Panc1 (cell line): ENCODE measurements at places on chromosomes 6 and 20. TPM values are rescaled to one million over a fixed set of nuclear protein-coding genes. Genes with fewer than 3 reads are reported as not detected.

The TMEM244 gene
- not detected for total RNA-seq

The HLA-G gene
- total RNA-seq, result 0.62 TPM

The SLC26A8 gene
- not detected for total RNA-seq

The MAP7 gene
- total RNA-seq, result 1.8 TPM

The HCRTR2 gene
- not detected for total RNA-seq

The IYD gene
- 0.03 TPM for total RNA-seq

The EYS gene
- not detected for total RNA-seq

The BACH2 gene
- 1.6 TPM for total RNA-seq

The EBF4 gene
- total RNA-seq, result 6.8 TPM

The RCAN2 gene
- 0.05 TPM for total RNA-seq

GRCh38 chr6:131997429-131998153 is 46.4 kb upstream of the CCN2 start:
- H3K36me3 ChIP-seq, result no peaks in the 10 kb centered on the region
- H3K4me3 ChIP-seq, result no peak overlapping the region
- no peak for DNase-seq
- no peaks in the 10 kb centered on the region for H3K4me1 ChIP-seq
- no peak overlapping the region for H3K27ac ChIP-seq

DNA sequence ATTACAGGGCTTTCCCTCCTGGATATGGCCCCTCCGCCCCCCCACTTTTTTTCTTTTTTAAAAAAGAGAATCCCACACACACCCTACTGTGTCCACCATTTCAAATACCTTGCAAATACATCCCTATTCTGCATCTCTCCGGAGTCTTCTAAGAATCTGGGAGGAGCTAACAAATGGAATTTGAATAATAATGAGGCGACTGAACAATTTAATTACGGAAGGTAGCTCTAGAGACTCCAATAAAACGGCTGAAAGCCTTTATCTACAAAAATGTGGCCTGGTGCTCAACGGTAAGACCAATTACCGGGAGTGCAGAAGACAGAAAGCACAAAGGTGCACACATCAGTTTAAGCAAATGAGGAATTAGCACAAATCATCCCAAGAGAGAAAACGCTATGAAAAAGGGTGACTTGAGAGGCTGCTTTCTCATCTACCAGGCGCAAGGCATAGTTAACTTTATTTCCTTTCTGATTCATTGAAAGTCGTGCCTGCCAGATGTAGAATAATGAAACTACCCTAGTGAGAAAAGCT is 1.8 kb downstream of the RRAGD start:
- H3K36me3 ChIP-seq, result no peaks in the 10 kb centered on the region
- DNase-seq, result no peak

DNA sequence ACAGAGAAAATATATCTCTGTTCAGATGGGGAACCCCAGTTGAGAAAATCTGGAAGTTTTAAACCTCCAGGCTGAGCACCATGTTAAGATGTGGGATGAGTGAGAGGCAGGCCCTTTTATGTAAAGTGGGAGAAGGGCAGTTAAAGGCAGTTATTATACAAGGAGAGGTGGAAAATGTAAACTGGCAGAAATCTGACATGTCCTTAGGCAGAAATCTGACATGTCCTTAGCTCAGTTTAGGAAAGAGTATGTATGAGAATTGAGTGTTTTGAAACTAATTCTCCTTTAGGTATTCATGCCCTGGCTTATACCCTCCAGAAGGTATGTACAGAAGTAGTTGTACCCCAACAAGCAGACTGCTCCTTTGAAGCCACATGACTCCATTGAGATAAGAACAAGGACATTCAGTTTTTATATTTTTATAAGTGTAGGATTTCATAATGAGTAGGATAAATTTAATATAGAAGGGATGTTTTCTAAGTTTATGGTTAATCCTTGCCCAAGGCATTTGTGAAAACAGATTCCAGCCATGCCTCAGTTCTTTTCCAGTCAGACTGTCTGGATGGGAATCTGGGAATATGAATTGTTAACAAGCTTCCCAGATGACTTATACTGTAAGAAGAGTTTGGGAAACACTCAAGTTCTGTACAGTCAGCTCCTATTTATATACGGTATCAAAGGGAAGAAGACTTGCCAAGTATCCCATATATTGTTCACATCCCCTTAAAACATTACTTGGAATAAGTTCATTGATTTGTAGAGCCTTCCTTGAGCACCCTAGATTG is 87.7 kb downstream of the SCAND1 start:
- no peak overlapping the region for H3K4me3 ChIP-seq
- no peak for DNase-seq
- no peaks in the 10 kb centered on the region for H3K27me3 ChIP-seq

- H3K4me1 ChIP-seq, result no peaks in the 10 kb centered on the region
- H3K27ac ChIP-seq, result no peak overlapping the region
- H3K4me3 ChIP-seq, result no peak overlapping the region
- H3K36me3 ChIP-seq, result no peaks in the 10 kb centered on the region
- no peaks in the 10 kb centered on the region for H3K27me3 ChIP-seq
These were observed 28.9 kb downstream of the NDRG3 start for GRCh38 chr20:36717021-36717420.

- no peak for DNase-seq
- H3K4me3 ChIP-seq, result no peak overlapping the region
- no peaks in the 10 kb centered on the region for H3K36me3 ChIP-seq
- no peaks in the 10 kb centered on the region for H3K27me3 ChIP-seq
- no peak overlapping the region for H3K27ac ChIP-seq
These were observed 447.9 kb downstream of the TFAP2B start for GRCh38 chr6:51266604-51267003.

- no peak overlapping the region for H3K4me3 ChIP-seq
- H3K27me3 ChIP-seq, result no peaks in the 10 kb centered on the region
- DNase-seq, result no peak
- no peaks in the 10 kb centered on the region for H3K36me3 ChIP-seq
- H3K27ac ChIP-seq, result no peak overlapping the region
These were observed 35.6 kb upstream of the GATA5 start for GRCh38 chr20:62511300-62511914.

GRCh38 chr6:85185977-85186376 is 263.9 kb upstream of the NT5E start:
- no peak overlapping the region for H3K4me3 ChIP-seq
- DNase-seq, result no peak

- H3K27ac ChIP-seq, result no peak overlapping the region
- no peaks in the 10 kb centered on the region for H3K4me1 ChIP-seq
- no peak overlapping the region for H3K4me3 ChIP-seq
These were observed 81.4 kb downstream of the CD164 start for GRCh38 chr6:109300874-109301273.

DNA sequence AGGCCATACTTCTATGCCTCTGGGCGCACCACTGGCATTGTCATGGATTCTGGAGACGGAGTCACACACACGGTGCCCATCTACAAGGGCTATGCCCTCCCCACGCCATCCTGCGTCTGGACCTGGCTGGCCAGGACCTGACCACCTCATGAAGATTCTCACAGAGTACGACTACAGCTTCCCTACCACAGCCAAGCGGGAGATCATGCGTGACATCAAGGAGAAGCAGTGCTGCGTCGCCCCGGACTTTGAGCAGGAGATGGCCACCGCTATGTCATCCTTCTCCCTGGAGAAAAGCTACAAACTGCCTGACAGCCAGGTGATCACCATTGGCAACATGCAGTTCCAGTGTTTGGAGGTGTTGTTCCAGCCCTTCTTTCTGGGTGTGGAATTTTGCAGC is 23.8 kb downstream of the TMEM74B start:
- peaks cover 4% of the 10 kb centered on the region; the same call in 1 of the 2 replicates for H3K36me3 ChIP-seq
- no peaks in the 10 kb centered on the region for H3K27me3 ChIP-seq
- no peak overlapping the region for H3K27ac ChIP-seq
- H3K4me1 ChIP-seq, result no peaks in the 10 kb centered on the region
- no peak overlapping the region for H3K4me3 ChIP-seq
- DNase-seq, result no peak

- no peak overlapping the region for H3K27ac ChIP-seq
- no peaks in the 10 kb centered on the region for H3K36me3 ChIP-seq
- H3K4me3 ChIP-seq, result no peak overlapping the region
- no peaks in the 10 kb centered on the region for H3K27me3 ChIP-seq
These were observed 84.2 kb downstream of the TCP11 start for GRCh38 chr6:35056952-35057351.

GRCh38 chr6:36297051-36297450 is 27.2 kb downstream of the PNPLA1 start:
- no peak overlapping the region for H3K27ac ChIP-seq
- H3K4me3 ChIP-seq, result no peak overlapping the region
- no peaks in the 10 kb centered on the region for H3K4me1 ChIP-seq
- no peaks in the 10 kb centered on the region; the same call in 1 of the 2 replicates for H3K27me3 ChIP-seq

GRCh38 chr20:51565298-51566144 is 23.0 kb upstream of the NFATC2 start:
- no peak for DNase-seq
- no peaks in the 10 kb centered on the region for H3K36me3 ChIP-seq

GRCh38 chr6:128512296-128512695 is 8.1 kb downstream of the PTPRK start:
- no peak overlapping the region for H3K4me3 ChIP-seq
- no peaks in the 10 kb centered on the region for H3K36me3 ChIP-seq
- peak overlapping the region; percentile 88 for H3K27ac ChIP-seq
- peaks cover 95% of the 10 kb centered on the region for H3K4me1 ChIP-seq
- no peaks in the 10 kb centered on the region for H3K27me3 ChIP-seq
- DNase-seq, result no peak

GRCh38 chr20:37220731-37221130 is 40.9 kb downstream of the GHRH start:
- no peaks in the 10 kb centered on the region for H3K27me3 ChIP-seq
- no peaks in the 10 kb centered on the region for H3K4me1 ChIP-seq
- no peak overlapping the region for H3K27ac ChIP-seq
- H3K4me3 ChIP-seq, result no peak overlapping the region
- DNase-seq, result no peak
- H3K36me3 ChIP-seq, result peaks cover 37% of the 10 kb centered on the region

GRCh38 chr6:95805699-95806098 is 210.1 kb upstream of the FUT9 start:
- no peak overlapping the region for H3K27ac ChIP-seq
- no peak overlapping the region for H3K4me3 ChIP-seq
- no peaks in the 10 kb centered on the region for H3K36me3 ChIP-seq
- H3K4me1 ChIP-seq, result no peaks in the 10 kb centered on the region
- H3K27me3 ChIP-seq, result no peaks in the 10 kb centered on the region

DNA sequence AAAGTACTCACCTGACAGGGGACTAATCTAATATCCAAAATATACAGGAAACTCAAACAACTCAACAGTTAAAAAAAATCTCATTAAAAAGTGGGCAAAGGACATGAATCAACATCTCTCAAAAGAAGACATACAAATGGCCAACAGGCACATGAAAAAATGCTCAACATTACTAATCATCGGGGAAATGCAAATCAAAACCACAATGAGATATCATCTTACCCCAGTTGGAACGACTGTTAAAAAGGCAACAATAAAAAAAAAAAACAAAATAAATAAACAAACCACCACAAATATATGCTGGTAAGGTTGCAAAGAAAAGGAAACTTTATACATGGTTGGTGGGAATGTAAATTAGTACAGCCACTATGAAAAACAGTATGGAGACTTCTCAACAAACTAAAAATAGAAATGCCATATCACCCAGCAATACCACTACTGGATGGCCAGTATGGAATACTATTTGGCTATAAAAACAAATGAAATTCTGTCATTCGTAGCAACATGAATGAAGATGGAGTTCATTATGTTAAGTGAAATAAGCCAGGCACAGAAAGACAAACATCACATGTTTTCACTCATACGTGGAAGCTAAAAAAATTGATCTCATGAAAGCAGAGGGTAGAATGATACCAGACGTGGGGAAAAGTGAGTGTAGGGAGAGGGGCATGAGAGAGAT is 6.6 kb downstream of the SIRPB2 start:
- no peak overlapping the region for H3K27ac ChIP-seq
- H3K4me1 ChIP-seq, result no peaks in the 10 kb centered on the region
- H3K4me3 ChIP-seq, result no peak overlapping the region
- H3K27me3 ChIP-seq, result peaks cover 29% of the 10 kb centered on the region

- H3K27ac ChIP-seq, result no peak overlapping the region
- H3K36me3 ChIP-seq, result no peaks in the 10 kb centered on the region
- DNase-seq, result no peak
These were observed 200.9 kb downstream of the GJA10 start for GRCh38 chr6:90095145-90095544.
